ENCODE measurements at places on chromosomes 6 and 20. TPM values are rescaled to one million over a fixed set of nuclear protein-coding genes. Genes with fewer than 3 reads are reported as not detected.

GRCh38 chr20:49100972-49101371, 54.9 kb downstream of the CSE1L start:
- H3K27ac ChIP-seq, result no peak overlapping the region
- no peak for DNase-seq
- no peak overlapping the region for H3K4me3 ChIP-seq
- no peaks in the 10 kb centered on the region for H3K4me1 ChIP-seq

- DNase-seq, result no peak
- H3K27me3 ChIP-seq, result no peaks in the 10 kb centered on the region
- no peak overlapping the region for H3K4me3 ChIP-seq
- no peaks in the 10 kb centered on the region for H3K4me1 ChIP-seq
These were observed 404.4 kb downstream of the UTRN start for GRCh38 chr6:144689503-144690040.

The ECT2L gene
- total RNA-seq, result not detected

DNA sequence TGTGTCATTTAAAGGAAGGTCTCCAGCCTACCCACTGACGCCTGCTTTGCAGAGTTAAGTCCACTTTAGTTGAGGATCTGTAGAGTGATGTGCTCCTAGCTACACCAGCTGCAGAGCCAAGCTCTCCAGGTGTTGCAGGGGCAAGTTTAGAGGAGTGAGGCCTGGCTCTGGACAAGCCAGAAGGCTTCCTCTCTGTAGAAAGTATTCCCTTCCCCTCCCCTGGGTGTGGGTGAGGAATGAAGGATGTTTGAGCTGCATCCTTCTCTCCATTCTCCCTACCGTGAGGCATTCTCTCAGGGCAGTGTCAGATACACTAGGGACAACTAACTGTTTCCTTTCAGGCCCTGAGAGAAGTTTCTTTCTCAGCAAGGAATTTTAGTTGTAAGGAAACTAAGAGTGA, 66.5 kb downstream of the ELOVL5 start:
- no peaks in the 10 kb centered on the region for H3K4me1 ChIP-seq
- no peak overlapping the region for H3K27ac ChIP-seq
- H3K36me3 ChIP-seq, result no peaks in the 10 kb centered on the region
- H3K4me3 ChIP-seq, result no peak overlapping the region
- no peak for DNase-seq
- H3K27me3 ChIP-seq, result no peaks in the 10 kb centered on the region

DNA sequence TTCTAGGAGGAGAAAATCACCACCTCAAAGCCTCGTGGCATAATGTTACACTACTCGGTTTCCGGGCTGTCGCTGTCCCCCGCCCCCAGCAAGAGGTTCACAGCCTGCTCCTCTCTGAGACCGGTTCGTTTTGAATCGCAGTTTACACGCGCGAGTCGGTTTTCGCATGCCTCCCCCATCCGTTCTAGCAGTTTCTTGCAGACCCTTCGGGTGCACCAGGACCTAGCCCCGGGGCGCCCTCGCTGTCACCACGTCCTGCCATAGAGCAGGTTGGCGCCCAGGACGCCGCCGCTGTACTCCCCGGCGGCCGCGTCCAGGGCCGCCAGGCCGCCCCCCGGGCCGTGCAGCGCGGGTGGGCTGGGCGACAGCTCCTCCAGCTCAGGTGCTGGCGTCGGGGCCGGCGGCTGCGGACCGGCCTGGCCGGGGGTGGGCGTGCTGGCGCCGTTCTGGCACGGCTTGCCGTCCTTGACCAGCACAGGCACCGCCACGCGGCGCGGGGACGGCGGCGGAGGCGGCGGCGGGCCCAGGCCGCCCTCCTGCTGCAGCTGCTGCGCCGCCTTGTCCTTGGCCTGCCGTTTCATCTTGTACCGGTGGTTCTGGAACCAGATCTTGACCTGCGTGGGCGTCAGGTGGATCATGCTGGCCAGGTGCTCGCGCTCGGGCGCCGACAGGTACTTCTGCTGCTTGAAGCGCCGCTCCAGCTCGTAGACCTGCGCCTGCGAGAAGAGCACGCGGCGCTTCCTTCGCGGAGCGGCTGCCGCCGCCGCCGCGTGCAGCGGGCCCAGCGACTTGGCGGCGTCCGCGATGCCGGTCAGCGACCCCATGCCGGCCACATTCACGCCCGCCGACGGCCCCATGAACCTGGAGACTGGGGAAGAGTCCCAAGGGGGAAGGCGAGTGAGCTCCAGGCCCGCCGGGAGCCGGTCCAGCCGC, 1.4 kb downstream of the NKX2-4 start:
- no peak for DNase-seq
- H3K27ac ChIP-seq, result no peak overlapping the region
- H3K36me3 ChIP-seq, result no peaks in the 10 kb centered on the region
- H3K27me3 ChIP-seq, result no peaks in the 10 kb centered on the region

All from Caco-2 (cell line).